ENCODE measurements at places on chromosomes 5 and 9. TPM values are rescaled to one million over a fixed set of nuclear protein-coding genes. Genes with fewer than 3 reads are reported as not detected.

GRCh38 chr9:19998823-19999455, 210.1 kb upstream of the SLC24A2 start:
- peak overlapping the region; percentile 99 for H3K27ac ChIP-seq
- peaks cover 26% of the 10 kb centered on the region for H3K36me3 ChIP-seq
- H3K4me3 ChIP-seq, result peak overlapping the region; percentile 81
- no peak for DNase-seq
- H3K27me3 ChIP-seq, result peaks cover under 1% of the 10 kb centered on the region

DNA sequence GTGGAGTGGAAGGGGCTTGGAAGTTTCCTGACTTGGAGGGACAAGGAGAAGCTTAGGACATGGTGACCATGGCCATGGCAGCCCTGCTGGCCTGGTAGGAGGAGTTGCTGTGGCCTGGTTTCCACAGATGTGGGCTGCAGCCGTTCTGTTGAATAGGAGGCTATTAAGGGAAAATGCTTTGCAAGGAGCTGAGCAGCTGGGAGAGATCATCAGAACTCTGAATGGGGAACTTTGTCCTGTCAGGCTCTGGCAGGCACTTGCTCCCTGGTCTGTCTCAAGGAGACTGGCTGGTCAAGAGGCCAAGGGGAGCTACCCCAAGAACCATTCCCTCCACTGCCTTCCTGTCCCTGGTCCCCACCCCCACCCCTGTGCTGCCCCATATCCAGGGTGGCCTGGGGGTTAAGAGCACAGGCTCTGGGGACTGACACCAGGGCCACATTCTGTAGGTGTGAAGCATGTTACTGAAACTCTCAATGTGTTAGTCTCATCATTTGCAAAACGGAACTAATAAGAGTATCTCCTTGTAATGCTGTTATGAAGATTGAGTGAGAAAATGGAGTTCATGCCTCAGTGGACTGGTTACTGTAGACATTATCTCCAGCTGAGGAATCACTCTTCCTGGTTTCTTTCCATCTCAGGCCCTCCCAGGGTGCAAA, 84.0 kb upstream of the ARAP3 start:
- H3K27me3 ChIP-seq, result peaks cover 7% of the 10 kb centered on the region
- H3K4me1 ChIP-seq, result no peaks in the 10 kb centered on the region
- no peak for DNase-seq
- H3K36me3 ChIP-seq, result no peaks in the 10 kb centered on the region

GRCh38 chr9:98707166-98708102, 1.3 kb downstream of the GABBR2 start:
- peaks cover 50% of the 10 kb centered on the region for H3K27me3 ChIP-seq
- no peak overlapping the region for H3K27ac ChIP-seq
- no peak overlapping the region for H3K4me3 ChIP-seq
- H3K36me3 ChIP-seq, result no peaks in the 10 kb centered on the region
- H3K4me1 ChIP-seq, result peaks cover 3% of the 10 kb centered on the region

- no peaks in the 10 kb centered on the region for H3K27me3 ChIP-seq
- no peak overlapping the region for H3K4me3 ChIP-seq
- no peaks in the 10 kb centered on the region for H3K36me3 ChIP-seq
- H3K27ac ChIP-seq, result no peak overlapping the region
- no peak for DNase-seq
Observed at GRCh38 chr9:37542895-37543294, 33.3 kb downstream of the FBXO10 start.

- peak within 1 kb of the TSS; percentile 96 for H3K4me3 ChIP-seq
- H3K4me1 ChIP-seq, result peaks cover 36% of the 10 kb centered on the region
- peaks cover 17% of the 10 kb centered on the region for H3K27me3 ChIP-seq
- no peaks in the 10 kb centered on the region for H3K36me3 ChIP-seq
Observed at GRCh38 chr9:74496819-74497747, at the start of gene RORB. Gene RORB (plus strand): TSS chr9:74497335. CDS start chr9:74497977, 642 bp downstream.

GRCh38 chr9:80134487-80134886, 562.7 kb downstream of the TLE4 start:
- no peaks in the 10 kb centered on the region for H3K4me1 ChIP-seq
- no peaks in the 10 kb centered on the region for H3K36me3 ChIP-seq
- H3K27ac ChIP-seq, result no peak overlapping the region
- no peak for DNase-seq
- no peak overlapping the region for H3K4me3 ChIP-seq

DNA sequence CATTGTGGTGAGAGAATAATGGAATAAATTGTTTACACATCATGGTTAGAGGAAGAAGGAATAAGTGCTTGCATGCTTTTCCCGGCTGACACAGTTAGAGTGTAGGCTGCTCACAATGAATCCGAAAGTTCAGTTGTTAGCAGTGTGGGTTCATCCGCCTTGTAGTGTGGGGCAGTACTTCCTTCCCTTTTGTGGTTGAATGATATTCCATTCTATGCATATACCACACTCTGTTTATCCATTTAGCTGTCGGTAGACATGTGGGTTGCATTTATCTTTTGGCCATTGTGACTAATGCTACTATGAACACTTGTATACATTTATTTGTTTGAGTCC, 84.0 kb downstream of the COL5A1 start:
- H3K36me3 ChIP-seq, result no peaks in the 10 kb centered on the region
- H3K27me3 ChIP-seq, result peaks cover 3% of the 10 kb centered on the region
- H3K4me3 ChIP-seq, result no peak overlapping the region
- no peak for DNase-seq
- H3K27ac ChIP-seq, result no peak overlapping the region

GRCh38 chr5:31334061-31334860, 140.8 kb downstream of the CDH6 start:
- H3K27ac ChIP-seq, result no peak overlapping the region
- no peaks in the 10 kb centered on the region for H3K27me3 ChIP-seq
- H3K4me1 ChIP-seq, result no peaks in the 10 kb centered on the region
- no peaks in the 10 kb centered on the region for H3K36me3 ChIP-seq

GRCh38 chr5:175478384-175479124, at the start of gene SFXN1:
Gene SFXN1 (plus strand): TSS chr5:175478560. CDS start chr5:175492104, 13,544 bp downstream.
- peak within 1 kb of the TSS; percentile 83 for H3K27ac ChIP-seq
- H3K27me3 ChIP-seq, result peaks cover 18% of the 10 kb centered on the region
- peaks cover 20% of the 10 kb centered on the region for H3K36me3 ChIP-seq
- H3K4me1 ChIP-seq, result peaks cover 40% of the 10 kb centered on the region

GRCh38 chr5:76608833-76609232, 14.4 kb downstream of the F2RL2 start:
- peak overlapping the region; percentile 38 for H3K27ac ChIP-seq
- no peak for DNase-seq
- H3K36me3 ChIP-seq, result peaks cover 10% of the 10 kb centered on the region
- no peak overlapping the region for H3K4me3 ChIP-seq

Gene DAB2IP
- total RNA-seq, result 0.53 TPM

Gene TMEM174
- total RNA-seq, result not detected

Gene CNTNAP3
- total RNA-seq, result not detected

Gene GEMIN5
- 49.8 TPM for total RNA-seq

Gene PTCD2
- total RNA-seq, result 8.0 TPM

Data from natural killer cell treated with Interleukin-12 subunit alpha and Interleukin-12 subunit beta and Interleukin-15 and Interleukin-18, amount 100 ng/mL, for 72 hours (primary cell).